OCI-M1 (cell line): ENCODE measurements at places on chromosomes 6 and 20.
A peak's percentile ranks its signal among the peaks of the same experiment; 100 is the strongest.

DNA sequence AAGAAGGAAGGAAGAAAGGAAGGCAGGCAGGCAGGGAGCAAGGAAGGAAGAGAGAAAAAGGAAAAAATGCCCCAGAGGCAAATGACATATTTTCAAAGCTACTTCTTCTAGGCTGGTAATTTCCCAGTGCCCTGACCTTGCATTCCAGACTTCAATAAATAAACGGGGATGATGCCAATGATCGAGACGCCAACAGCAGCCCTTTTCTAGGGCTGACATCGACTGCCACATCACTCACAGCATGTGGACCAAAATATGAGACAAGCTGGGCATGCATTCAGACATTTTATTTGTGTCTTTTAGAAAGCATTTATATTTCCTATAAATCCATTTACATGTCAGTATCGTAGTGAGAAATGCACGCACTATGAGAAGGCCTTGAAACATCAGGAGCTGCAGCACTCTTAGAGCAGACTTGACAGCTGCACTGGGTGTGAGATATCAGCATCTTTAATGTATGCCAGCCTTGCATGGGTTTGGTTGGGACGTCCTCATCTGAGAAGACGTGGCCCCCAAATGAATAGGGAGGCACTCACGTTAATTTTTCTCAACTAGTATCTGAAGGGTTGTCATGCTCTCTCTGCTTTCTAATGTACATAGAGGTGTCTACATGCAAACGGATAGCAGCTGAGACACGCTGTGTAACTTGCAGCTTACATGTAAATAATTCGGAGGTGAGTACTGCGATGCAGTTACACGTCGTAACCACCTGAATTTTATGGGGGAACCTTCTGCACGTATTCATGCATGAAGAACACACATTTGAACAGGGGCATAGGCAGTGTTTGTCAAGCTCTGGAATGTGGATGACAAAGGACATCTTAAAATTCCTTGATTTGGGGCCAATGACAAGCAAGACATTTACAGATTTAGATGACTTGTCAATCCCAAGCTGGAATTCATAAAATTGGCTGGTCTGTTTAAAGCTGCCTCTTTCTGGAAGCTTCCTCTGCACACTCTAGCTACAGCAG is 149.1 kb upstream of the AGPAT4 start:
- no peak for DNase-seq

DNA sequence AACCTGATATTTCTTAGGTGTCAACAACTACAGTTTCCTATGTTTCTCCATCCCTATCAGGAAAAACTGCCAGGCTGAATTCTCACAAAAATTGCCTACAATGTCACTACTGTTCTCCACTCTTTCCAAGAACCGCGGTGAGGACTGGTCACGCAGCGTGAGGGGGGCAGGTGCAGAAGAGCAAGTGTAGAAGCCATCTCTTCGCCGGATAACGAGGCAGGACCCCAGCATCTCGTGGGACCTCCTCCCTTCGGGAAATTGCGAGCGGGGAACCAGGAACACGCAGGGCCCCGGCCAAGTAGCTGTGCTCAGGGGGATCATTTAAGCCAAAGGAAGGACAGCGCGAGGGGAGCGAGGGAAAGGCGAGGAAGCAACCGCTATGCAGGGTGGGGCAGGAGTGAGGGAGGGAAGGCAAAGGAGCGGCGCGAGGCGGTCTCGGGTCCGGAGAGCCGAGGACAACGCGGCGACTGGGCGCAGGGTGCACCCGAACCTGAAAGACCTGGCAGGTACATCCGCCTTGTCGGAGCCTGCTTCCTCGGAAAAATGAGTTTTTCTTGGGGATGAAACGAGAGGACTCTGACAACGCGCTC is 559 bp downstream of the APMAP start:
- peak; percentile 39 for DNase-seq

DNA sequence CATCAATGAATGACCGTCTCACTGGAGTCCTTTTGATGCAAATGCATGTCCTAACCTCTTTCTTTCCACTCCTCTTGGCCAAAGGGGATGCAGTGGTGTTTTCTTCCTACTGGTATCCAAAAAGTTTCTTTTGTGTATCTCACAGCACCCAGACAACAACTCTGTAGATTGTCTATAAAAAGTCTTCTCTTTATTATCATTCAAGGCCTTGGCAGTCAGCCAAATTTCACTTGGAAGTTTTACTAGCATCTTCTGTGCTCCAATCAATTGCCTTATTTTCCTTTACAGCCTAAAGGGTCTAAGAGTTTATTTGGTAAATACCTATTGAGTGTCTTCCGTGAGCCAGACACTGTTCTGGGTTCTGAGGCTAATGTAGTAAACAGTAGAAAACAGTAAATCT is 150.2 kb upstream of the RNF217 start:
- peak; percentile 17 for DNase-seq

- DNase-seq = no peak
Observed at GRCh38 chr6:16355238-16355637, 116.9 kb downstream of the GMPR start.

GRCh38 chr6:83047065-83047754 is 18.4 kb downstream of the UBE3D start:
- no peak for DNase-seq

GRCh38 chr6:5968817-5969734 is 37.6 kb downstream of the NRN1 start:
- no peak for DNase-seq

DNA sequence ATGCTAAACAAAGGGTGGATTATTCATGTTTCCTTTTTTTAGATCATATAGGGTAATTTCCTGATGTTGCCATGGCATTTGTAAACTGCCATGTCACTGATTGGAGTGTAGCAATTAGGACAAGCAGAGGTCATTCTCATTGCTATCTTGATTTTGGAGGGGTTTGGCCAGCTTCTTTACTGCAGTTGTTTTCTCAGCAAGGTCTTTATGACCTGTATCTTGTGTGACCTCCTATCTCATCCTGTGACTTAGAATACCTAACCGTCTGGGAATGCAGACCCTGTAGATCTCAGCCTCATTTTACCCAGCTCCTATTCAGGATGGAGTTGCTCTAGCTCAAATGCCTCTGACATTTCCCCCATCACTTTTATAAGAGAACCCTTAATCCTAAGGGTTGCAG is 53.6 kb downstream of the CDS2 start:
- DNase-seq = no peak

GRCh38 chr6:103750603-103751002 is 1109.1 kb downstream of the HACE1 start:
- DNase-seq = no peak

DNA sequence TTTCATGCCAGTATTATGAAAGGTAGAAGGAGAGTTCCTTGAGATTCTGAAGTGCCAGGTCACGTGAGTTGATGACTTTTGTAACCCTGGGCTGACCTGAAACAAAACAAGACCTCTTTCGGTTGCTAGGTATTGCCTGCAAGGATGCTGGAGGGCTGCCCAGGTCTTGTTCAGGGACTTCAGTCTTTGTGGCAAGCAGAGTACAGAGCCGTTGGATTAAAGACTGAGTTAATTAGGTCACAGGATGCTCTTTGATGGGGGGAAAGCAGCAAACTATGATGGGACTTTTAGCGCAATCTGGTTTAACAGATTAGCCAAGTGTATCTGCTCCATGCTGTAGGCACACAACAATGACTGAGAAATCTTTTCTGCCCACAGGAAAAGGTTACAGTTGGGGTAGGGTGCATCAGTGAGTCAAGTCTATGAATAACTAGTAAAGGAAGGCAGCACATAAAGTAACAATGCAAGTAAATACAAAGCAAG is 12.8 kb upstream of the ELOVL5 start:
- peak; percentile 48 for DNase-seq

- no peak for DNase-seq
Observed at GRCh38 chr6:56959094-56959493, 4.2 kb downstream of the BEND6 start.

DNA sequence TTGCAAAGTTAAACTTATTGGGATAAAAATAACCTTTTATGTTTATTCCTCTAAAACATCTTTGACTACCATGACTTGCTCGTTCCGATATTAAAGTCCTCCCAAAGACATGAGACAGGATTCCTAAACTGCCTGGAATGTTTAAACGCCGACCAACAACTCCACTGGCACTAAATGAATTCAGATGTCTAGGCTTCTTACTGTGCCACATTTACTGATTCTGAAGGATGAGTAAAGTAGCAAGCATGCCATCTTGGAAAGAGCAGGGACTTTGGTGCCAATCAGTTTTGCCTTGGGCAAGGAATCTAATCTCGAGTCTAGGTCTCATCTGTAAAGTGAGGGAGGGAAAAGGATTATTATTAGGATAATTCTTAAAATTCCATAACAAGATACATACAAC is 25.3 kb downstream of the MBOAT1 start:
- DNase-seq = no peak

- DNase-seq = peak; percentile 78
Observed at GRCh38 chr6:109187399-109188114, 92.2 kb downstream of the CEP57L1 start.

GRCh38 chr20:60054716-60055634 is 96.8 kb downstream of the CDH26 start:
- no peak for DNase-seq

- DNase-seq = no peak
Observed at GRCh38 chr20:11783102-11783850, 134.4 kb upstream of the BTBD3 start.

GRCh38 chr20:17971300-17972013 is 2.6 kb downstream of the MGME1 start:
- peak; percentile 73 for DNase-seq

- DNase-seq = no peak
Observed at GRCh38 chr20:25100914-25101313, 19.0 kb upstream of the VSX1 start.

DNA sequence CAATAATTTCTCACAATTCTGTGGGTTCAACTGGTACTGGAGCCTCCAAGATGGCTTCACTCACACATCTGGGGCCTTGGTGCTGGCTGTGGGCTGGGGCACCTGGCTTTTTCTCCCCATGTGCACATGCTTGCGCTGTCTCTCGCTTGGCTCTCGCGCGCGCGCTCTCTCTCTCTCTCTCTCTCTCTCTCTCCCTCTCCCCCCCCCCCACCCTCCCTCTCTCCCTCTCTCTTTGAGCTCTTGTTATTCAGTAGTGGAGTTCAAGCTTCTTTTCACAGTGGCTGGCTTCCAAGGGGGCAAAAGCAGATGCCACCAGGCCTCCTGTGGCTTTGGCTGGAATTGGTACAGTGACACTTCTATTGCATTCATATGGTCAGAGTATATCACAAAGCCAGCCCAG is 10.8 kb upstream of the TBCC start:
- DNase-seq = no peak

GRCh38 chr6:28865401-28866204 is 58.2 kb downstream of the TRIM27 start:
- DNase-seq = peak; percentile 95

DNA sequence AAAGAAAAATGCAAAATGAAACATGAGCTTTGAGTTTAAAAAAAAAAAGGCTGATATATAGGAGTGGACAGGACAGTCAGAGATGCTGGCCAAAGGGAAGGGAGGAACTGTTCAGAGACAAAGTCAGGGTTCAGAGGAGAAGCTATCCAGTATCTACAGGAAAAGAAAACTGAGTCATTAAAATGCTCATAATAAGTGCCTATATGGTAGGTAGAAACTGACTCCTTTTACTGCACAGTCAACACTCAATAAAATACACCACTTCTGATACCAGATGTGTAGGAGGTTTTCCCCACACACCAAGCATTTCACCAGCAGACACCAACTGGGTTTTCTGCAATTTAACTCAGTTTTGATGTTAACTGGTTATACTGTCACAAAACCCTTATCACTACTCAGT is 32.9 kb downstream of the FRK start:
- DNase-seq = no peak

DNA sequence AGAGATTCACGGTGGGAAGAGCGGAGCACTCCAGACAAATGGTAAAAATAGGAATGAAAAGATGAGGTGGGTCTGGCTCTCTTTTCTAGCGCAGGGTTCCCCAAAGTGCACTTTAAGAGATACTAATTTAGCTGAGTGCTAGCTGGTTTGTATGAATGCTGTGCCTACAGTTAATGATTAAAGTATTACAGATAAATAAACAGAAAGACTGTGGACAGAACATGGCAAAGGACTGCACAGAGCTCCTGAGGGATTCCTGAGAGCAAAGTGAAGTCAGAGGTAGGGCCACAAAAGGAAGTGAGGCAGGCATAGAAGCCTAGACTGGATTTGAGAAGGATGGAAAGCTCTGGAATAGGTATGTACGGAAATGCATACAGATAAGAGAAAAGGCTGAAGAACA is 114.5 kb downstream of the INSM1 start:
- no peak for DNase-seq

DNA sequence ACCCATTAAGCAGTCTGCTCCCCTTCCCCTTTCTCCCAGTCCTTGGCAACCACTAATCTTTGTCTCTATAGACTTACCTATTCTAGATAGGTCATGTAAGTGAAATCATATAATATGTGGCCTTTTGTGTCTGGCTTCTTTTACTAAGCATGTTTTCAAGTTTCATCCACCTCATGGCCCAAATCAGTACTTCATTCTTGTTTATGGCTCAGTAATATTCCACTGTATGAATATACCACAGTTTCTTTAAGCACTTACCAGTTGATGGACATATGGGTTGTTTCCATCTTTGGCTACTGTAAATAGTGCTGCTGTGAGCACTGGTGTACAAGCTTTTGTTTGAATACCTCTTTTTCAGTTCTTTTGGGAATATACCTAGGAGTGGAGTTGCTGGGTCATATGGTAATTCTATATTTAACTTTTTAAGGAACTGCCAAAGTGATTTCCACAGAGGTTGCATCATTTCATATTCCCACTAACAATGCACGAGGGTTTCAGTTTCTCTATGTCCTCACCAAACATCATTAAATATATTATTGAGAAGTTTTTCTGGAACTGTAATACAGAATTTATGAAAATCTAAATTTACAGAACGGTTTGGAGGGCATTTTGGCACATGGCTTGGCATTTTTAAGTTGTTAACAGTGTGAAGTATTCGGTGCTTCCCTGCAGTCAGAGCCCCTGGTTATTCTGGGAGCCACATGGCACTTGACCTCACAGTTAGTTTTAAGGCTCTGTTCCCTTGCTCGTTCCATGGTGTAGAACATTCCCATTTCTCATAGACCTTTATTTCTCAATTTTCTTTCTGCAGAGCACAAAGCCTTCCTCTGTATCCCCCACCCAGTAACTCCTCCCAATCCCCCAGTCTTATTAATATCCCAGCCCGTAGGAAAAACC is 27.0 kb upstream of the DTNBP1 start:
- DNase-seq = no peak

DNA sequence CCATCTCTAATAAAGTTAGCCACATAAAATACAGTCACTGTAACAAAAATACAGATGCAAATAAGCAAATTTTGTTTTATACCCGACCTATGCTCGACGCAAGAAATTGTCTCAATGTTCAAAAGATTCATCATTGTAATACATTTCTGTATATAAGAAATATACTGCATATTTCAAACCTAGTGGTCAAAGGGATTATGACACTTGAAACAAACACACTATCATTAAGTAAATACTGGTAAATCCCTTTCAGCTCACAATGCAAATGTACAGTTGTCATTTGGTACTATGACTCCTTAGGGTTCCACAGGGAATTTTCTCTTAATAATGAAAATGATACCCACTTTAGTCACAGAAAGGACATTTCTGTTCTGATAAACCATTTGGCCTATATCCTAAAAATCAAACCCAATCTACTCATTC is 2.2 kb downstream of the HIVEP2 start:
- DNase-seq = peak; percentile 82

- DNase-seq = peak; percentile 56
Observed at GRCh38 chr6:156808287-156808686, 31.1 kb downstream of the ARID1B start.
